ENCODE measurements at places on chromosomes 4 and X.

DNA sequence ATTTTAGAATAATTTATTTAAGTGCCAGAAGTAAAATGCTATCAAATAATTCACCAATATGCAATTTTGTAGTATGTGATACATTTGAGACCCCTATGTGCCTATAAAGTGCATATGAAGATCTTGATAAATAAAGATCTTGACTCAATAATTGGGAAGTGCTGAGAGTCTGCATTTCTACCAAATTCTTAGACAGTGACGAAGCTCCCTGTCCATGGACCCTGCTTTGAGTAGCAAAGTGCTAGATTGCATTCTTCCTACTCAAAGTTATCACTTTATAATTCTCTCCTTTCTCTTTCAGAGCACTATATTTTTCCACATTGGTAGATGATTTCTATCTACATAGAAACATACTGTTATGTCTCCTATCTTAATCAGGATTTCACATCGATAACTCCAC, 1393.9 kb downstream of the ARAP2 start:
- DNase-seq: no peak

- DNase-seq: no peak
These were observed 13.4 kb upstream of the DHRSX start for GRCh38 chrX:2514131-2514530.

DNA sequence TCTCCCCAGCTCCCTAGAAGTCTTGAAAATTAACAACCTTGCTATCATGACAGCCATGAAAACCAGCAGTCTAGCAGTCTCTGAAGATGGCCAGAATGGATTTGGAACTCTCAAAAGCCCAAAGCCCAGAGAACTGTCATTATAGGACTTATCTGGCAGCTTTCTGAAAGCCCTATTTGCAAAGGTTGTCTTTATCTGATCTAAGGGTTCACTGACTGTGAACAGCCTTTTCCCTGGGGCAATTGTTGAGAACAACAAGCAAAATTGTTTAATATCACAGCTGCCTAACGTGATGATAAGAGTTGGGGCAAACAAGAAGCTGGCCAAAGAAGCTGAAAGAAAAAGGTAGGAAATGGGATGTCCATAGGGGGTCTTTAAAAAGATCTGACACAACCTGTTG, 20.9 kb upstream of the KLHL8 start:
- no peak for DNase-seq

- DNase-seq: no peak
These were observed 827.9 kb downstream of the PCDH7 start for GRCh38 chr4:31548021-31548420.

DNA sequence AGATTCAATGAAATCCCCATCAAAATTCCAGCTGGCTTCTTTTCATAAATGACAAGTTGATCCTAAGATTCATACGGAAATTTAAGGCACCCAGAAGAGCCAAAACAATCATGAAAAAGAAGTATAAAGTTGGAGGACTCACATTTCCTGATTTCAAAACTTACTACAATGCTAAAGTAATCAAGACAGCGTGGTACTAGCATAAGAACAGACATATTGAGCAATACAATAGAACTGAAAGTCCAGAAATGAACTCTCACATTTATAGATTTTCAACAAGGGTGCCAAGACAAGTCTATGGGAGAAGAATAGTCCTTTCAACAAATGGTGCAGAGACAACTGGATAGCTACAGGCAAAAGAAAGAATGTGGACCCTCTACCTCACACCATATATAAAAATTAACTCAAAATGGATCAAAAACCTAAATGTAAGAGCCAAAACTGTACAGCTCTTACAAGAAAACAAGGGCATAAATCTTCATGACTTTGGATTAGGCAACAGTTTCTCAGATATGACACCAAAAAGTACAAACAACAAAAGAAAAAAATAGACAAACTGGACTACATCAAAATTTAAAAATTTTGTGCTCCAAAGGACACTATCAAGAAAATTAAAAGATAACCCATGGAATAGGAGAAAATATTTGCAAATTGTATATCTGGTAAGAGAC, 28.5 kb downstream of the SASH3 start:
- DNase-seq: no peak

GRCh38 chr4:7426525-7427171, 8.1 kb downstream of the PSAPL1 start:
- DNase-seq: no peak

- no peak for DNase-seq
These were observed 62.4 kb upstream of the RXFP1 start for GRCh38 chr4:158459085-158459820.

GRCh38 chr4:150578745-150579501, 3.0 kb upstream of the MAB21L2 start:
- DNase-seq: no peak

GRCh38 chr4:188002323-188002722, 6.8 kb downstream of the ZFP42 start:
- DNase-seq: no peak

All from memory B cell (primary cell).